ENCODE measurements at places on chromosomes 7 and 10.

DNA sequence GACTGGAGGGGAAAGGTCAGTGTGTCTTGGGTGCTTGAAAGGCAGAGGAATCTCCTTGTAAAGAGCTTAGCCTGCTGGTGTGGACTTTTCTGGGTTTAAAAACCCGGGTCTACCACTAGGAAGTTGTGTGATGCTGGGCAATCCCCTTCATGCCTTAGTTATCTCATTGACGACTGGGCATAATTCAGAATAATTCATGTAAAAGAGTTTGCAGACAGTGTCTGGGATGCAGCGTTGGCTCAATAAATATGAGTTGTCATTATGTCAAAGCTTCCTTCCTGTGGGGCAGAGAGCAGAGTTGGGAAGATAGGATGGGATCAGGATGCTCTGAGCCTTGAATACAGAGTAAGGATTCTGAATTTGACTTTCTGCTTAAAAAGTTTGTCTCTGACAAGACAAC is 196.4 kb downstream of the ADRA2A start:
- no peak for DNase-seq

- peak; percentile 85 for DNase-seq
Measured at GRCh38 chr10:101062232-101063049, 652 bp downstream of the KAZALD1 start.

DNA sequence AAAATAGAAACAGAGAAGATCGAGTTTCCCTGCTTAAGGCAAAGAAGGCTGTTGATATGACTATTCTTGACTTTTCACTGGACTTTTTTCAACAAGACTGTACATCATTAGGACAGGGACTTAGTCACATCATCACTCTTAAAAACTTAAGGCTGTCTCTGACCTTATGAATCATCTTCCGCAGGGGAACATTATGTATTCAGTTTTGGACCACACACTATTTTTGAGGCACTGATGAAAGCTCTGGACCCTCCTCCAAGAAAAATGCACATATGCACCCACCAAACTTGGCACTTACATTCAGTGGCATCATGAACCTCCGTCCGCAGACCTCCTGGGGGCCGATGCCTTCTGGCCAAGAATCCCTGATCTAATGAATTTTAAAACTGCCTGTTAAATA is 96.4 kb downstream of the CALD1 start:
- no peak for DNase-seq

GRCh38 chr7:6705959-6706665 is 635 bp downstream of the ZNF12 start:
- DNase-seq: peak; percentile 65

GRCh38 chr7:108103558-108104298 is 26.4 kb downstream of the LAMB4 start:
- DNase-seq: no peak

GRCh38 chr10:119208553-119208940 is 1.2 kb downstream of the GRK5 start:
- DNase-seq: no peak

- no peak for DNase-seq
Measured at GRCh38 chr7:132084776-132085388, 491.4 kb downstream of the PLXNA4 start.

DNA sequence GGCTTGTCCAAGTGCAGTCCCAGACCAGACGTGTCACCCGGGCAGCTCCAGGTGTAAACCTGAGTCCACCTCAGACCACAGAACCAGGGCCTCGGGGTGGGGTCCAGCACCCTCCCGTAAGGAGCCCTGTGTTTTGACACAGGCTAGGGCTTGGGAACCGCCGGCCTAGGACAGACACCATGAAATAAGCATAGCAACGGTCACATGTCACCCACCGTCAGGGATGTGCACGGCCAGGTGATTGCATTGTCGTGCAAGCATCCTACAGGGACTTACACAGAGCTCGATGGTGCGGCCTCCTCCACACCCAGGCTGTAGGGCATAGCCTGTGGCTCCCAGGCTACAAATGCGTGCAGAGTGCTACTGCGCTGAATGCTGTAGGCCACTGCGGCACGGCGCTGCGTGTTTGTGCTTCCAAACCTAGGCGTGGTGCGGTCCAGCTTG is 10.6 kb downstream of the ZFAND2A start:
- DNase-seq: no peak

DNA sequence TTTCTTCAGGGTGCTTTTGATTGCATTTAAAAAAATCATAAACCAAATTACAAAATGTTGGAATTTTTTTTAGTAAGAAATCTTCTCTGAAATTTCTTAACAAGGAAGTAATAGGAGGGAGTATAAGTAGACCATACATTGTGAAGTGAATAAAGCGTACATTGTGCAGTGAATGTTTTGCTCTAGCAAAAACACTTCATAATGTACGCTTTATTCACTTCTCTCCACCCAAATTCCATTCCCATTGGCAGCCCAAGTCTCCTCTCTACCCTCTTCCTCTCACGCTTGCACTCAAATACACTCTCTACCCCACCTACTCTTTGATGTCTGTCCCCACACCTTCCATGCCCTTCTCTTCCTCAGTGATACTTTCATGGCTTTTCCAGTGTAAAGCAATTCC is 241.0 kb downstream of the PPP1R3A start:
- DNase-seq: no peak

- DNase-seq: peak; percentile 42
Measured at GRCh38 chr7:130273081-130273932, 6.6 kb downstream of the CPA2 start.

DNA sequence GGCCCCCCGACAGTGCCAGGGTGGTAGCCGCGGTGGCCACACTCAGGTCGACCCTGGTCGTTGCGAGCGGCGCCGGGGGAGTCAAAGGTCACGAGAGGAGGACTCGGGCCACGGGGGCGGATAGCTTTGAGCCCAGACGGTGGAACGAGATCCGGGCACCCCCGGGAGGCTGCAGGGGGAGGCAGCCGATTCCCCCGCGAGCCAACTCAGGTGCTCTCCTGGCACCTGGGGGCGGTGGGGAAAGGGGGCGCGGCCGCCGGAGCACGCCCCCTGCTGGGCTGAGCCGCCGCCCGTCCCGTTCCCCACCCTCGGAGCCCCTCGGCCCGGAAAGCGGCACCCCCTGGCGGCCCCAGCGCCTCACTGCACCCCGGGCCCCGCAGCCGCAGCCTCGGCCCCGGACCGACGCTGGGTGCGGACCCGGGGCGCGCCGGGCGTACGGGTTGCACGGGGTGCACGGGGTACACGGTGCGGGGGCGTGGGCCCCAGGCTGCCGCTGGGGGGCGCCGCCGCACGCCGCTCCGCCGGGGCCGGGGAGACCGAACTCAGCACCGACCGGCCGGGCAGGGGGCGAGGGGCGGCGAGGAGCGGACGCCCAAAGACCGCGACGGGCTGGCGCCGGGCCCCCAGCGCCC is 521 bp upstream of the NYAP1 start:
- DNase-seq: peak; percentile 82

GRCh38 chr10:17212802-17213221 is 11.3 kb upstream of the TRDMT1 start:
- no peak for DNase-seq

GRCh38 chr7:117951285-117951684 is 78.0 kb upstream of the CTTNBP2 start:
- DNase-seq: no peak

GRCh38 chr10:57102236-57102635 is 741.2 kb upstream of the ZWINT start:
- DNase-seq: no peak

DNA sequence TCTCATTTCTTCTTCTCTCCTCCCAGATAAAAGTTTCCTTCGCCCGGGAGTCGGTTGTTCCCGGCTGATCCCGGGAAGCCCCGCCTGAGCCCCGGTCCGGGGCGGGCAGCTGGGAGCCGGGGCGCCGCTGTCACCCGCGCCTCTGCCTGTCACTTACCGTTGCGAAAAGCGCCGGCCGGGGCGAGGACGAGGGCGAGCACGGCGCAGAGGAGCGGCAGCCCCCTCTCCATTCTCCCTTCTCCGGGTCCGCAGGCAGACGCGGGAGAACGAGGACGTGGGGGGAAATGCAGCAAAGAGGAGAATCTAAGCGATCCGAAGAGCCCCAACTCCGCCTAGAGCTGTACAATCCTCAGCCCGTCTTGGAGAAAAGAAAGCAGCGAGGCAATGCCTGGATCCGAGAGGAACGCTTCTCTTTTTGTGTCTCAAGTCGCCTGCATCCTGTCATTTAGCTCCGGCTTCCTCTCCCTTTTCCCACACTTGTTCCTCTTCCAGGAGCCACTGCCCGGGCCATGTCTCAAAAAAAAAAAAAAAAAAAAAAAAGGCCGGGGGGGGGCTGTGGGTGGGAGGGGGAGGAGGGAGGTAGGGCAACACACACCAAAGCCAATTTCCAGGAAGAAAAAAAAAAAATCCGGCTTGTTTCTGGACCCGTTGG is at the start of gene NRP1:
NRP1 (minus strand) TSS at position 515 of the 652 bp plus-strand sequence; CDS start at position 230, 285 bp downstream.
- DNase-seq: peak; percentile 50

- DNase-seq: no peak
Measured at GRCh38 chr7:148684289-148684830, 14.3 kb upstream of the CUL1 start.

Data from mucosa of descending colon (tissue), 3 donors.